ENCODE measurements at places on chromosomes 4 and X. TPM values are rescaled to one million over a fixed set of nuclear protein-coding genes. Genes with fewer than 3 reads are reported as not detected.
A peak's percentile ranks its signal among the peaks of the same experiment; 100 is the strongest.

The CXCL5 gene
- 0.33 TPM for total RNA-seq

The PRRG3 gene
- total RNA-seq: not detected

The MAPK10 gene
- total RNA-seq: 0.37 TPM

The SRPK3 gene
- 0.40 TPM for total RNA-seq

The ASB11 gene
- total RNA-seq: 0.15 TPM

The ACE2 gene
- not detected for total RNA-seq

The RS1 gene
- not detected for total RNA-seq

The GLRA2 gene
- not detected for total RNA-seq

The P2RY8 gene
- total RNA-seq: not detected

DNA sequence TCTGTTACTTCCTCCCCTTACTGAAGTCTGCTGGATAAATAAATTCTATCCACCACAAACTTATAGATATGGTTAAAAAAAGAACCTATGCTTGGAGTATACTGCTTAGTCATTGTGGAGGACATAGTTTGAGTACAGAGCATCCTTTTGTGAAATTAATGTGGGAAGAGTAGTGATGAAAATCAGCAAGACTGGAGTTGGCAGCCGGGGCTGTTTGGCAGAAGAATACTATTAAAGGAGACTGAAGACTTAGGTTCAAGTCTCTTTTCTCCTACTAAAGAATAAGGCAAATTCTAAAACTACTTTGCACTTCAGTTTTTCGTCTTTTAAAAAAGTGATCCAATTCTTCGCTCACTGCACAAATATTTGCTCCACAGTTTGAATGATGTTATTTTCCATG lies 326.6 kb upstream of the ATOH1 start:
- no peak overlapping the region for H3K27ac ChIP-seq
- DNase-seq: no peak
- no peaks in the 10 kb centered on the region for H3K27me3 ChIP-seq
- H3K36me3 ChIP-seq: no peaks in the 10 kb centered on the region
- no peak overlapping the region for H3K4me3 ChIP-seq

DNA sequence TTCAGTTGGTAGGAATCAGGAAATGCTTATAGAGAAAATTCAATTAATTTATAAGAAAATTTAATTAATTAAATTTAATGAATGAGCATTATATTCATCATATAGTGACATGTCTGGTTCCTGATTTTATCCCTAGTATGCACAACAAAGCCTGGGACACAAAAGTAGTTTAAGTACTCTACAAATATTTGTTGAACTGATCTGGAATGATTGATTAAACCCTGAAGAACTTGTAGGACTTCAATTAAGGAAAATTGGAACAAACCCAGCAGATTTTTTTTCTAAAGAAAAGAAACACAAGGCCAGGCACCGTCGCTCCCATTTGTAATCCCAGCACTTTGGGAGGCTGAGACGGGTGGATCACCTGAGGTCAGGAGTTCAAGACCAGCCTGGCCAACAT lies 4.5 kb upstream of the APELA start:
- DNase-seq: no peak
- no peaks in the 10 kb centered on the region for H3K4me1 ChIP-seq

GRCh38 chr4:38832624-38833528 lies 23.7 kb downstream of the TLR6 start:
- H3K27me3 ChIP-seq: no peaks in the 10 kb centered on the region
- no peak overlapping the region for H3K4me3 ChIP-seq
- no peak for DNase-seq
- no peaks in the 10 kb centered on the region for H3K36me3 ChIP-seq

- DNase-seq: no peak
- no peak overlapping the region for H3K27ac ChIP-seq
- H3K4me1 ChIP-seq: no peaks in the 10 kb centered on the region
- H3K27me3 ChIP-seq: no peaks in the 10 kb centered on the region
- H3K36me3 ChIP-seq: no peaks in the 10 kb centered on the region
- H3K4me3 ChIP-seq: no peak overlapping the region
Observed at GRCh38 chrX:27995611-27996010, 14.4 kb upstream of the DCAF8L1 start.

GRCh38 chr4:97645071-97645821 lies 498.0 kb downstream of the STPG2 start:
- DNase-seq: no peak
- H3K4me1 ChIP-seq: peaks cover 9% of the 10 kb centered on the region
- no peak overlapping the region for H3K4me3 ChIP-seq
- no peaks in the 10 kb centered on the region for H3K27me3 ChIP-seq
- H3K27ac ChIP-seq: no peak overlapping the region

DNA sequence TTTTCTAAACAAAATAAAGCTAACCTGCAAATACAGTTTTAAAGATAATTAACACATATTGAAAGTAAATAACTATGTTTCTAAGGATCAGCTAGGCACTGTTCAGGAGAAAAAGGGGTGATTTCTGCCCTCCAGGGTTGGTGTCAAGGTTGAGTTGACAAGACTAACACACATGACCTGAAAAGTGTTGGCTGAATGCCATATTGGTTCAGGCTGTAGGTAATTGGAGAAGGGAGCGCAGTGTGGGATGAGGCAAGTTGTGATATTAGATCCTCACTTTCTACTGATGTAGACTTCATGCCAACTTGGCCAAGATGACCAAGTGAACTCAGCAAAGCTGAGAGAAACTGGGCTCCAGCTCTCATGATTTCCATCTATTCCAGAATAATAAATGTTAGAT lies 42.2 kb downstream of the PPM1K start:
- DNase-seq: no peak
- no peaks in the 10 kb centered on the region for H3K4me1 ChIP-seq
- H3K27me3 ChIP-seq: no peaks in the 10 kb centered on the region
- no peak overlapping the region for H3K4me3 ChIP-seq
- no peaks in the 10 kb centered on the region for H3K36me3 ChIP-seq

DNA sequence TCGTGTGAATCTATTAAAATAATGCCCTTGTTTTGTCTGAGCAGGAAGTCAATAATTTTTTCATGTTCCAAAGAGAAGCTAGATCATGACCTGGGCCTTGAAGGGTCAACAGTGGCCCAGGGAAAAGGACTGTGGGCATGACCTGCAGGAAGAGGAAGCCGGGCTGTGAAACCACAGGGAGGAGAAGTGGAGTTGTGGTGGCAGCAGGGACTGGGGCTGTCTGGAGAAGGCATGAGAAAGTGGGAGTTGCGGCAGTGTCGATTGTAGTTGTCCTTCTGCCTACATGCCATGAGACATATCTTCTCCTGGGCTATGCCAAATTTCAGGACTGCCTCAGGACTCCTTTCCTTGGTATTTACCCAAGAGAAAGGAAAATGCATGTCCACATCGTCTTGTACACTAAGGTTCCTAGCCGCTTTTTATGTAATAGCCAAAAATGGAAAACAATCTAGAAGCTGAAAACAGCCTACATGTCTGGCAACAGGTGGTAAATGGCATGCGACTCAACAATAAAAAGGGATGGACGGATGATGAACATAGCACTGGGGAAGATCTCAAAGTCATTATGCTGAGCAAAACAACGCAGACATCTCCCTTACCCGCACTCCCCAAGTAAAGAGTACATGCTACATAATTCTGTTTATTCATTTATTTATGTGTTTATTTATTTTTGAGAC lies 13.6 kb upstream of the PTTG2 start:
- H3K27me3 ChIP-seq: no peaks in the 10 kb centered on the region
- H3K27ac ChIP-seq: no peak overlapping the region
- H3K36me3 ChIP-seq: no peaks in the 10 kb centered on the region
- no peak overlapping the region for H3K4me3 ChIP-seq
- no peak for DNase-seq

- no peak for DNase-seq
- no peaks in the 10 kb centered on the region for H3K4me1 ChIP-seq
- H3K27ac ChIP-seq: no peak overlapping the region
Observed at GRCh38 chr4:52842792-52843191, 19.3 kb upstream of the RASL11B start.

DNA sequence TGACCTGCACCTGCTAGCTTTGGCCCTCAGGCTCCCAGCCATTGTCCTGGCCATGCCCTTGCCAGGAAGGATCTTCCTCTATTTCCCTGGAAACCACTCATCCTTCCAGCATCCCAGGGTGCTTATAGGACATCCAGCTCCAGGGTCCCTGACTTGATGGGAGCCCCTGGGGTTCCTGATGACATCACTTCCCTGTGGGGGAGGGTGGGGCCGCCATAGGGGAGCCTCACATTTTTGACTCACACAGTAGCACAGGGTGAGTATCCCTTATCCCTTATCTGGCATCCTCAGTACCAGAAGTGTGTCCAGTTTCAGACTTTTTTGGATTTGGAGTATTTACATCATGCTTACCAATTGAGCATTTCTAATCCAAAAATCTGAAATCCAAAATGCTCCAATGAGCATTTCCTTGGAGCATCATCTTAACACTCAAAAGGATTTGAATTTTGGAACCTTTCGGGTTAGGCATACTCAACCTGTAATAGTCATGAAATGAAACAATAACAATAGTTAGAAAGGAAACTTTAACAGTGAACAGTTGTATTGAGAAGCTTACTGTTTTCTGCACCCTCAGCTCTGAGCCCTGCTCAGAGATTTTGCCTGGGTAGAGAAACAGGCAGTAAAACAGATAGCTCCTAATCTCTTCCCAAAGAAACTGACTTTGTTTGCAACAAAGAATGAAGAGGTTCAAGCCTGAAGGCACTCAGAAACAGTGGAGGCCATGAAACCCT lies 22.1 kb downstream of the TNIP2 start:
- DNase-seq: no peak
- no peaks in the 10 kb centered on the region for H3K27me3 ChIP-seq
- H3K4me1 ChIP-seq: no peaks in the 10 kb centered on the region
- H3K4me3 ChIP-seq: no peak overlapping the region

DNA sequence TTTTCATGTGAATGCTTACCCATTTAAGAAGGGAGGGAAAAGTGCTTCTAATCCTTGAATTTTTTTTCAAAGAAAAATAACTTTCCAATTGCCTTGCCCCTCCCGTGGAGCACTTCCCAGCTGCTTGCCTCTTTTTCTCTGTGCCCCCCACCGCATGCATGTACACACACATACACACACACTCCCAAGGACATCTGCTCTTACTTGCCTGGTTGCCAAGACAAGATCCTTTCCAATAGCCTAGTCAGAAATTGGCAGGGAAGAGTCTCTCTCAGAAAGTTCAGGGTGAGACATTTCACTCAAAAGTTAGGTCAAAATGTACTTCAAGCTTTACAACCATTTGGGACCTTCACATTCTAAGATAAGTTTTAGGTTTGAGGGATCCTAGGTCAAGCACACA lies 10.9 kb downstream of the HHIP start:
- no peak for DNase-seq
- H3K36me3 ChIP-seq: peaks cover 86% of the 10 kb centered on the region
- peaks cover 68% of the 10 kb centered on the region for H3K4me1 ChIP-seq
- peak overlapping the region; percentile 24 for H3K27ac ChIP-seq

DNA sequence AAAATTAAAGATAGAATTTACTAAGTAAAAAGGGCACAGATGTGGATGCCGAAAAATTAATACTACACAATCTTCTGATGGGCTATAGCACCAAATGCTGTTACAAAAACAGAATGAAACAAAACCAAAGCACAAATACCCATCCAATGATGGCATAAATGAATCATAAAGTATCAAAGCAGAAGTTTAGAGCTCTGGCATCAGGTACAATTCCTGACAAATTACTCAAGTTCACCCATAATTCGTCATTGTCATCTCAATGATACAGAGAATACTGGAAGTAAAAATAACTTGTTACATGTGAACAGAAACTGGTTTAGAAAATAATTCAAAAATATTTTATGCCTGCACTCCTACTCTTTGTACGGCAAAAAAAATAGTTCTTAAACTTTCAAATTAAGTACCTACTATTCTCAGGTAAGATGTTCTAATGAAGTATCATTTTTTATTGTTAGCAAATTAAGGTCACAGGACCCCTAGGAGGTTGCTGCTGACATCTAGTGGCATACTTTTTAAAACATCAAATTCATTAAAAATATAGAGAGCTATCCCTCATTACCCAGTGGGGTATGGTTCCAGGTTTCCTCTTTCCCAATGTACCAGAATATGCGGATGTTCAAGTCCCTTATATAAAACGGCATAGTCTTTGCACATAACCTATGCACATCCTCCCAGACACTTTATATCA lies 126.1 kb downstream of the INPP4B start:
- peak; percentile 39 for DNase-seq
- no peaks in the 10 kb centered on the region for H3K36me3 ChIP-seq
- H3K4me1 ChIP-seq: no peaks in the 10 kb centered on the region
- no peak overlapping the region for H3K27ac ChIP-seq

DNA sequence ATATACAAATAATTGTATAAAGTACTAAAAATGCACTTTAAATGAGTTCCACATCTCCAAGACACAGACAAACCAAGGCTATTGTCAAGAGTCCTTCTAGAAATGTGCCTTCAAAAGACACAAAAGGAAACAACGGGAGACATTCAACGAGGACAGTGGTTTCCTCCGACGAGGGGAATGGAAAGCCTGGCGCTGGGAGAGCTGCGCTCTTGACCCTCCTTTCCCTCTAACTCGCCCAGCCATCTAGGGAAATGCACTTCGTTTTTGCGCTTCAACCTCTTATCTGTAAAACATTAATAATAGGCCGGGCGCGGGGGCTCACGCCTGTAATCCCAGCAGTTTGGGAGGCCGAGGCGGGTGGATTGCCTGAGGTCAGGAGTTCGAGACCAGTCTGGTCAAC lies 37.0 kb downstream of the ZFP42 start:
- no peaks in the 10 kb centered on the region for H3K4me1 ChIP-seq
- no peak overlapping the region for H3K4me3 ChIP-seq
- H3K27me3 ChIP-seq: no peaks in the 10 kb centered on the region
- no peak overlapping the region for H3K27ac ChIP-seq
- no peak for DNase-seq

- no peak for DNase-seq
- no peaks in the 10 kb centered on the region for H3K27me3 ChIP-seq
- H3K36me3 ChIP-seq: no peaks in the 10 kb centered on the region
- H3K4me1 ChIP-seq: no peaks in the 10 kb centered on the region
Observed at GRCh38 chrX:48794340-48794910, 7.4 kb upstream of the HDAC6 start.

GRCh38 chrX:69032601-69033000 lies 132.7 kb downstream of the PJA1 start:
- no peak overlapping the region for H3K4me3 ChIP-seq
- no peaks in the 10 kb centered on the region for H3K36me3 ChIP-seq
- peaks cover 7% of the 10 kb centered on the region for H3K4me1 ChIP-seq
- DNase-seq: no peak
- H3K27ac ChIP-seq: no peak overlapping the region

- DNase-seq: no peak
- H3K4me1 ChIP-seq: no peaks in the 10 kb centered on the region
- H3K4me3 ChIP-seq: no peak overlapping the region
- H3K27ac ChIP-seq: no peak overlapping the region
- H3K27me3 ChIP-seq: no peaks in the 10 kb centered on the region
- no peaks in the 10 kb centered on the region for H3K36me3 ChIP-seq
Observed at GRCh38 chrX:31931225-31931624, 859.4 kb upstream of the FTHL17 start.

GRCh38 chr4:16225863-16226815 lies at the start of gene TAPT1:
TAPT1 (minus strand) TSS chr4:16226471; CDS start chr4:16226457, 14 bp downstream.
- H3K27me3 ChIP-seq: no peaks in the 10 kb centered on the region
- no peaks in the 10 kb centered on the region for H3K36me3 ChIP-seq
- peaks cover 15% of the 10 kb centered on the region for H3K4me1 ChIP-seq
- H3K27ac ChIP-seq: peak within 1 kb of the TSS; percentile 60

Measured in endothelial cell of umbilical vein (primary cell).